Activated CD4-positive, alpha-beta T cell treated with anti-CD3 and anti-CD28 coated beads for 36 hours (primary cell): ENCODE measurements at places on chromosomes 6 and 20. TPM values are rescaled to one million over a fixed set of nuclear protein-coding genes. Genes with fewer than 3 reads are reported as not detected.

The PROCR gene
- total RNA-seq, result 1.2 TPM

The PRDM1 gene
- total RNA-seq, result 35.6 TPM

DNA sequence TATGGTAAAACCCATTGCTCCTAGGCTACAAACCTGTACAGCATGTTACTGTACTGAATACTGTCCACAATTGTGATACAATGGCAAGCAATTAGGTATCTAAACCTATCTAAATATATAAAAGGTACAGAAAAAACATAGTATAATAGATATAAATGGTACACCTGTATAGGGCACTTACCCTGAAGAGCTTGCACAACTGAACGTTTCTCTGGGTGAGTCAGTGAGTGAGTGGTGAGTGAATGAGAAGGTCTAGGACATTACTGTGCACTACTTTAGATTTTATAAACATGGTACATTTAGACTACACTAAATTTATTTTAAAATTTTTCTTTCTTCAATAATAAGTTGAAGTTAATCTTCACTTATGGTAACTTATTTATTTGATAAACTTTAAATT is 119.9 kb upstream of the CEP85L start:
- DNase-seq, result no peak

DNA sequence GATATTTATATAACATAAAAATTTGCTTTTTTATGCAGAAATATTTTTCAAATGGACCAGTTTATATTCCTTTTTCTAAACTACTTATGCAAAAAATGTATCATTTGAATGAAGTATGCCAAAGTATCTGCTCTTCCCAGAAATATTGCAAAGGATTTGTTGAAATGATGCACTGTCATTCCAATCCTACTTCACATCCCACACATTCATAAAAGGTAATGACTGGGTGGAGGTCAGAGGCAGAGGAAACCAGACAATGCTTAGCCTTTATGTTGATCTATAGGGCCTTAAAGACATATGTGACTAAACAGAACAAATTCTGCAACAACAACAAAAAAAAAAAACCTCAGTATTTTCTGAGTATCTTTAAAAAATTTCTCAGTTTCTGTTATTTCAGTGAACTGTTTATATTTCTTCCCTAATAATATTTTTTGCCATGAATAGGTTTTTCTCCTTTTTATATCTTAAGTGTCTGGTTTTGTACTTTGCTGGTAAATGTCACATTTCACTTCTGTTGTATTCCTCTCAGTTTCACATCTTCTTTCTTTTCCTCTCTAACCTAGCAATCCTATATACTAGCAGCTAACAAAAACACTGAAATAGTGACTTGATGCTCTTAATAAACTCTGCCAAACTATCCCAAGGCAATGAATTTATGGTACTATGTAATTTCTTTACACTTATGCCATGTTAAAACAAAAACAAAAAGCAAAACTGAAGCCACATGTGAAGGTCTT is 374.1 kb downstream of the BCKDHB start:
- no peak for DNase-seq
